ENCODE measurements at places on chromosomes 16 and 17.

GRCh38 chr17:83200751-83201150 is 121.3 kb downstream of the METRNL start:
- DNase-seq: no peak

GRCh38 chr16:71515026-71515425 is 11.2 kb upstream of the CHST4 start:
- DNase-seq: no peak

DNA sequence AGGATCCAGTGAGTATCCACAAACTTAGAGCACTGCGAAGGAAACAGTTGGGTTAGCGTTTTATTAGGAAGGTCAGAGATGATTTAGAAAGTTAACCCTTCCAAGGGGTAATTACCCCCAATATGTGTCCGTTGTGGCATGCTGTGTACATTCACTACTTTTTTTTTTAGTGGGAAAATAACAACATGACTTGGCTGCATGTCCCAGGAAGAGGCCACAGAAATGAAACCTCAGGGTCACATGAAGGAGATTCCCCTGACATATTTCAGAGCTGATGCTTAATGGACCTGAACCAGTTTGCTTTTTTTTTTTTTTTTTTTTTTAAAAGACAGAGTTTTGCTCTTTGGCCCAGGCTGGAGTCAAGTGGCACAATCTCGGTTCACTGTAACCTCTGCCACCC is 167.5 kb downstream of the PRKCA start:
- no peak for DNase-seq

DNA sequence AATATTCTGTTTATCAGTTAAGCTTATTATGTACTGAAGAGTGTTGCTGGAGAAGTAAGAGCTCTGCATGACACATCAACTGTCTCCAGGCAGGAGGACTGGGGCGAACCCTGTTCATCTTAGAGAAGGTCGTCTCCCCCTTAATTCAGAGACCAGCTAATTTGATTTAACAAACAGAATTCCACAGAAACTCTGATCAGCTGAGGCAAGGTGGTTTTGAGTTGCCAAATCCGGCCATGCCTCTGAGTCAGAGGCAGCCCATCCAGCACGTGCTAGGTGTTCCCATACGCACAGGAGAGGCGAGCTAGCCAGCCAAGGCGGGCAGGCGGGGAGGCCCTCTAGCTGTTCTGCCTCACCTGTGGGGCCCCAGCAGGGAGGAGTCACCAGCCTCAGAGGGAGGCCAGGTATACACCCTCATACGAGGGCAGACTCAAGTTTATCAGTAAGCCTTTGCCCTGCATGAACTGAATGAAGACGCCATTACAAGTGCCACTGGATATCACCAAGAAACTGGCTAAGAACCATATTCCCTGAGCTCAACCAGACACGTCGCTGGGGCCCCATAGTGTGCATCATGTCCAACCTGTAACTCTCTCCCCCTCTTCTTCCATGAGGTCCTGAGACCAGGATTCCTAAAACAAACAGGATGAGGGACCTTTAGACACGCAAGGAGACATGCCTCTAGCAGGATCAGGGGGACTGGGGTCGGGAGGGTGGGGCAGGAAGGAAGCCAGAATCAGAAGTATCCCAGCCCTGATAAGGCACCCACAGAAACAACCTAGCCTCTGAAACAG is 25.7 kb downstream of the STAT5A start:
- no peak for DNase-seq

DNA sequence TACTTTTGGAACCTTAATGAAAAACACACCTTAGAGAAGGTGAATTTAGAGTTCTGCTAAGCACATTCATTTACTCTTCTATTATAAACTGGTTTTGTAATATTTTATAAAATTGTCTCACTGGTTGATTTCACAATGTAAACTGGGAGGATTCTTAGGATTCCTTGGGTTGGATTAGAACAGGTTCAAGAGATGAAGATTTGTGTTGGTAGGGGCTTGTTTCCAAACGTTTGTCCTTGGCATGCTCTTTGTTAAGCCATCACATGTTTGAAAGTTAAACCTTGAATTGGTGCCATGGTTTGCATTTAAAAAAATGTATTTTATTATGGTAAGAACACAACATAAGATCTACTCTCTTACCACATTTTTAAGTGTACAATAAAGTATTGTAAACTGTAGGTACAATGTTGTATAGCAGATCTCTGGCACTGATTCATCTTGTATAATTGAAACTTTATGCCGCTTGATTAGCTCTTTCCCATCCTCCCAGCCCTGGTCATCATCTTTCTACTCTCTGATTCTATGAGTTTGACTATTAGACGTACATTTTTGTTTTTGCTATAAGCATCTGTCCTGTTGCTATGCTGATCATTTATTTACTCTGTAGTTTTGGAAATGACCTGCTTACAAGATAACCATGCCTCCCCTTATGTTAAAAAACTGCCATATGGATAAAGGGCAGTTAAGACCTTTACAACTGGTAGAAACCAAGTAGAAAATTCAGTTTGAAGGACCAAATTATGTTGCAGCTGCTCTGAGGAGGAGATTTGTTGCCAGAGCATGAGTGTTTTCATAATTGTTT is 9.6 kb downstream of the FTO start:
- DNase-seq: no peak

DNA sequence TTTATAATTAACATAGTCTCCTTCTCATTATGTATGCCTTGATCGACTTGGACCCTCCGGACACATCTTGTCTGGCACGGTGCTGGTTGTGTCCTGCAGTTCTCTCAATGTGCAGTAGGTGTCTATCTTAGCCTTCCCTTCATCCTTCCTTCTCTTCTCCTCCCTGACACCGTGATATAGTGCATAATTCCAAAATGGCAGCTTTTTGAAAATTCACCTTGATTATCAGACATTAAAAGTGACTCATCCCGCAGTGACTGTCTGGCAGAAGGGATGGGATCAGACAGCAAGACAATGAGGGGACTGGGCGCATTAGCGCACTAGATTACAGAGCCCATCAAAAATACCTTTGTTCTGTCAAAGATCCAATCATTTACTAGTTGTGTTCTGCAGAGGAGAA is 70.0 kb upstream of the PMFBP1 start:
- no peak for DNase-seq

DNA sequence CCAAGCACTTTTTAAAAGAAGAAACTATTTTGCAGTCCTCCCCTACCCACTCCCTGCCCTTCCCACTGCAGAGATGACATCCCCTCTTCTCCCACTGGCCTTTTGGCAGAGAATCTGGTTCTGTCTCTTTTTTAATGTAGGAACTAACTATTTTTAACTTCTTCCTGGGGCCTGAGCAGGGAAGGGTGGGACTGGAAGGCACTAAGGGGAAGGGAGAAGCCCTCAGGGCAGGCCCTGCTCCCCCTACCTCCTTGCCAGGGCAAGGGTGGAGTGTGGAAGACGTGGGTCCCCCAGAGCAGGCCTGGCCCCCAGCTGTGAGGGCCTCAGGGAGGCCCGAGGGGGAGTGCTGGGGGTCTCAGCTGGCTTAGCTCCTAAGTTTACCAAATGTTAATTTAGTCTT is 19.5 kb downstream of the UNC13D start:
- DNase-seq: no peak

DNA sequence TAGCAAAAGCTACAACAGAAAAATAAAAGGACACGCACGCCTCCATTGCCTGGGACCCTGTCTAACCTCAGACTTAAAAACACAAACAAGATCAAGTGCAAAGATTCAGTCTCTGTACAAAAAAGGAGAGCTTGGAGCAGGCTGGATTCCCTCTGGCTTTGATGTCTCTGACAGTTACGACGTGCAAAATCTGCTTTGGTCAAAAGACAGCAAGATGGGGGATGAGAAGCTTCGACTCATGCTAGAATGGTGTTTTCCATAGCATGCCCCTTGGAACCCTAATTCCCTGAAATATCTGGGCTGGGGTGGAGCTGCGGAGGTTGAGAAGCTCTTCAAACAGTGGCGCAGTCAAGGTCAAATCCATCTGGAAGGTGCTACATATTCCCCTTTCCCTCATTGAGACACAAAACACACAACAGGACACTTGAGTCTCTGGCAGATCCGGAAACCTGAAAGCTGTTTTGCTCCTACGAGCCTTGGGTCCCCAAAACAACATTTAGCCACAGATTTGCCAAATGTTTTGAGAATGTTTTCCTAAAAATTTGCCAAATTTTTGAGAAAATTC is 9.1 kb downstream of the MYH11 start:
- DNase-seq: no peak

GRCh38 chr17:21353326-21354010 is 22.7 kb upstream of the KCNJ12 start:
- no peak for DNase-seq
